ENCODE measurements at places on chromosomes 5 and 9. TPM values are rescaled to one million over a fixed set of nuclear protein-coding genes. Genes with fewer than 3 reads are reported as not detected.

The SLC6A7 gene
- total RNA-seq: not detected

The INSL4 gene
- not detected for total RNA-seq

DNA sequence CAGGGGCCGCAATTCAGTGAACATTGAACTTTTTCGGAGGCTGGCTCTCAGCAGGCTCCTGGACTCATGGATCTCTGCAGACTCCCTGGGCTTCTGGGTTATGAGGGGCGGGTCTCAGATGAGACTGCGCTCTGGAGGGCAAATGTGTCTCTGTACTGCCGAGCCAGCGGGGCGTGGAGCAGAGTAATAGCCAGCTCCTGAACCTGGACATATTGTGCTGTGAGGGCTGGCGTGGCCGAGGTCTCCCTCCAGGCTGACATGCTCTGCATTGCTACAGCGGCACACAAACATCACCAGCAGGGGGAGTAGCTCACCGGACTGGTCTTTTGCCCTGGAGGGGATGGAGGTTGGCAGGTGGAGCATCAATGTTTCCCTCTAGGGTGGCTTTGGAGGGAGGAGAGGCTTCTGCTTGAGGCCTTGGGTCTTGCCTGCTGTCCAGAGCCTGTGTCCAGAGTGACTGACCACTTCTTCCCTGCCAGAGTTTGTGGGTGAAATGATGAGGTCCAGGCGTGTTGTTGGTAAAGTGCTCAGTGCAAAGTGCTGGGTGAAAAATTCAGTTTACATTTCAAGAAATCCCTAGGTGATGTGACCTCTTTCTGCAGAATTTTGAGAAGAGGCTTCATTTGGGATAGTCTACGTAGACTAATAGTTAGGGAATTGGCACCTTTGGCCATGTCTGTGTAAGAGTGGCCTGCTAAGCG is 10.9 kb upstream of the GADD45G start:
- H3K27me3 ChIP-seq: no peaks in the 10 kb centered on the region
- H3K4me3 ChIP-seq: no peak overlapping the region
- no peaks in the 10 kb centered on the region for H3K4me1 ChIP-seq
- no peaks in the 10 kb centered on the region for H3K36me3 ChIP-seq
- H3K27ac ChIP-seq: no peak overlapping the region

DNA sequence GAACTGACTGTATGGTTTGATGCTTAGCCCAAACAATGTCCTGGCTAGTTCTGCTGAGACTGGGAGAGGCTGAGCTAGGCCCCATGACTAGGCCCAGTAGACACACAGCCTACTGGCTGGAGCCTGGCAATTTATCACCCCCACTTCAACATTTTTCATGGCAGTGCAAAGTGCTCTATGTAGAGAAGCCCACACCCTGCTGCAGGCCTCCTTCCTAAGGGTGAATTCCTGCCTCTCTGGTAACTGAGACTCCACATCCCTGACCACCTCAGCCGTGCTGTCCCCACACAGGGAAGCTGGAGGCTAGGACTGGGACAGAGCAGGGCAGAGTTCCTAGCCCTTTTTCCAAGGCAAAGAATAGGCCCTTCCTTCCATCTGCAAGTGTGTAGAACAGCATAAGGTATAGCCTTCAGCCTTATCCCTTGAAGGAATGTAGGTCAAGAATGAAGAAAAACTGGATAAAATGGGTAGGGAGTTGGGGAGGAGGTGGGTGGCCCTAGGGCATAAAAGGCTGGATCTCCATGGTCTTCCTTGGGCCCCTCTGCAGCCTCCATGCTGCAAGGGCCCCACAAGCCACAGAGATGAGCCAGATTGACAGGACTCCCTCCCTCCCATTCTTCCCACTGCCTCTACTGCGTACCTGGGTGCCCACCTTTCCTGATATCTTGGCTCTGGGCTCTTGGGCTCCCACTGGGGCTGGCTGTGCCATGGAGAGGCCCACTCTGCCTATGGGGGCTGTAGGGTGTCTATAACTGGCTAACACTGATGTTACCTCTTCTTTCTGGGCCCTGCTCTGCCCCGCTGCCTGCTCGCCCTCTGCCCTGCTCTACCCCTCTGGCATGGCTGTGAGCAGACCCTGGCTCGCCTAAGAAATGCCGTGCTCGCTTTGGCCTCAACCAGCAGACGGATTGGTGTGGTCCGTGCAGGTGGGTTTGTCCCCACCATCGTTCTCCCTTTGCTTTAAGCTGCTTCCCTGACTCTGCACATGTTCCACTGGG is 29.8 kb downstream of the TCF7 start:
- no peak overlapping the region for H3K27ac ChIP-seq
- DNase-seq: no peak
- H3K4me3 ChIP-seq: no peak overlapping the region
- no peaks in the 10 kb centered on the region for H3K36me3 ChIP-seq
- H3K27me3 ChIP-seq: no peaks in the 10 kb centered on the region

- H3K4me3 ChIP-seq: no peak overlapping the region
- no peaks in the 10 kb centered on the region for H3K4me1 ChIP-seq
- H3K27me3 ChIP-seq: no peaks in the 10 kb centered on the region
- no peak overlapping the region for H3K27ac ChIP-seq
Measured at GRCh38 chr5:4271193-4271592, 675.6 kb downstream of the IRX1 start.

DNA sequence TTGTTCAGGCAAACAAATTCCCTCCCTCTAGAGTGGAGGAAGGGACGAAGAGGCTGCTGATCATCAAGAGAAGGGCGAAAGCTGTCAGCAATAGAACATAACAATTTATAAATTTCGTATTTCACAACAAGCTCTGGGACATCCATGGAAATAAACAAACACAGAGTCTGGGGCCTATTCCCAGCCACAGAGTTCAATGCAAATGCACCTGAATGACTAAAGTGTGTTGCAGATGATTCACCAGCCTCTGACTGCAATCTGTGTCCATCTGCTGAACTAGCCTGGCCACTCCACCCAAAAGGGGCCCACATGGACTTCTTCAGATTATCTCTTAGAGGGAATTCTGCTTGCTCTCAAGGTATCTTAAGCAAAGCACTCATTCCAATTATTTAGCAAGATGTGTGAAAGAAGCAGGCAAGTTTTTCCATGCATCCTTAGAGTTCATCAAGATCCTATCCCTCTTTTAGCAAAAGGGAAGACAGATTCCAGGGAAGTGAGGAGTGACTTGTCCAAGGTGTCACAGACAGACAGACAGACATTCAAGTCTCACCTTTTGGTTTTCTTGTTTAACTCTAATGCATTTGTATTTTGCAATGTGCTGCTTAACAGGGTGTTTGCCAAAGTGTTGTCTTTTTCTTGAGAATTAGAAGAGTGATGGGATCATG is 307.8 kb upstream of the PAPPA start:
- H3K27me3 ChIP-seq: no peaks in the 10 kb centered on the region
- DNase-seq: no peak
- H3K4me1 ChIP-seq: no peaks in the 10 kb centered on the region
- no peak overlapping the region for H3K27ac ChIP-seq
- H3K4me3 ChIP-seq: no peak overlapping the region

- no peaks in the 10 kb centered on the region for H3K4me1 ChIP-seq
- no peak overlapping the region for H3K27ac ChIP-seq
- DNase-seq: no peak
- H3K27me3 ChIP-seq: no peaks in the 10 kb centered on the region
Measured at GRCh38 chr5:72540759-72541438, 33.7 kb upstream of the ZNF366 start.

DNA sequence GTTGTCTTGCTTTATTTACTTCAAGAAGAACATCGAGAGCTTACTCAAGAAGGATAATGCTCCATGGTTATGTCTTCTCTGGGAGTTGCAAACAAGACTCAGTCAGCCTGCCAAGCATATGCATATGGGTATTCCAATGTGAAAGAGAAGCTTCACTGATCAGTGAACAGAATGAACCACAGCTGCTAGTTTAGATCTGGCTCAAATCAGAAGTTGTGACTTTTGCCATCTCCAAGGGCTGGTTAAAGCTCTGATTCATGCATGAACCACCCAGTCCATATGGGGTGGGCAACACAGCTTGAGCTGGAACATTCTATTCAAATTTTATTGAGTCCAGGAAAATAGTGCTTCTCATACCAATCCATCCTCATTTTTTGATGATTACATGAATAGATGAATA is 50.0 kb downstream of the ATPSCKMT start:
- no peaks in the 10 kb centered on the region for H3K4me1 ChIP-seq
- H3K27ac ChIP-seq: no peak overlapping the region
- H3K4me3 ChIP-seq: no peak overlapping the region
- DNase-seq: no peak
- H3K27me3 ChIP-seq: no peaks in the 10 kb centered on the region

- no peak for DNase-seq
- no peaks in the 10 kb centered on the region for H3K4me1 ChIP-seq
- H3K36me3 ChIP-seq: no peaks in the 10 kb centered on the region
- H3K4me3 ChIP-seq: no peak overlapping the region
- H3K27me3 ChIP-seq: no peaks in the 10 kb centered on the region
Measured at GRCh38 chr9:103977163-103977562, 116.9 kb upstream of the SMC2 start.

DNA sequence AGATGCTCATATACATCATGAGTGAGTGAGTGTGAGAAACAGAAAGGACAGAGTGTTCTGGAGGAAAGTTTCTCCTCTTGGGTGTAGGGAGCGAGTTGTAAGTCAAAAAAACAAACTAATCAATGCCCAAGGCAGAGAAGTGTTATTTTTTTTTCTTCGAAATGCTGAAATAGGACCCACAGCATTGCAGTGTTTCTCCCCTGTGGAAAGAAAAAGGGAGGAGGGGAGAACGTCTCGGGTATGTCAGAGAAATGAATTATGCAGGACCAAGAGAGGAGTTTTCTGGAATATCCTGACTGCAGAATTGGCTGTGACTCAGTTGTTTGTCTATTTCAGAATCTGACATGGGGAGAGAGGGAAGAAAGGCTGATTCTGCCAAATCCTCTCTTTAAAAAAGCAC is 337.9 kb upstream of the RFX3 start:
- H3K4me1 ChIP-seq: no peaks in the 10 kb centered on the region
- no peak overlapping the region for H3K27ac ChIP-seq
- H3K4me3 ChIP-seq: no peak overlapping the region
- DNase-seq: no peak
- H3K36me3 ChIP-seq: peaks cover 1% of the 10 kb centered on the region

The SELENOP gene
- total RNA-seq: 219 TPM

DNA sequence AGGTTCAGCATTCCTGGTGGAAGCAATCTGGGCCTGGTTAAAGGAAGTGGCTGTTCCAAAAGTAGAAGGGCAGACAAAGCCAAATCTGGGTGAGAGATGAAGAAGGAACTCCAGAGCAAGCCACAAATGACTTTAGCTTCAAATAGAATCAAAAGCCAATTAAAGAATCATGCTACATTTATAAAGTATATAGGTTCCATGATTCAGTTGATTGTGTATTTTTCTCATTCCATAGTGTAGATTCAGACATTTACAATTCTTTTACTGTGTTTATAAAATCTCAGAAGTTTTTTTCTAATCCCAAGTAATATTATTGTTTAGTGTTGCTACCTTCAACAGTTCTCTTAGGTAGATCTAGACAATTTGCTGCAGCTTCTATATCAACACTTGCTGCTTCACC is 262.0 kb downstream of the PLK2 start:
- DNase-seq: no peak
- no peaks in the 10 kb centered on the region for H3K36me3 ChIP-seq
- no peak overlapping the region for H3K27ac ChIP-seq
- no peak overlapping the region for H3K4me3 ChIP-seq

DNA sequence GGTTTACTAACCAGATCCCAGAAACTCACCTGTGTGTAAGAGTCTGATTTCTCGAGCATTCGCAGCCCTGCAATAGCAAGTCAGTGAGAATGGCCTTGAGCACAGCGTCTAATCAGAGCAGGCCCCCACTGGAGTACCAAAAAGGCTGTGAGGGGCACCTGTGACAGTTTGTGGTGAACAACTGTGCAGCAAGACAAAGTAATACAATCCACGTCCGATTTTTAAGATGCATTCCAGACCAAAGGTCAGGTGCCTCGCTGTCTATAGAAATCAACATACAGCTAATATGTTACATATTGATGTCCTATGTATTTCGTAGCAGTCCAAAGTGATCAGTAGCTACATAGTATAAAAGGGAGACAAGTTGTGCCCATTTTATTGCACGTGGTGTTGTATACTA is 55.7 kb upstream of the BOD1 start:
- H3K27me3 ChIP-seq: no peaks in the 10 kb centered on the region
- no peak overlapping the region for H3K27ac ChIP-seq
- H3K4me3 ChIP-seq: no peak overlapping the region
- H3K36me3 ChIP-seq: no peaks in the 10 kb centered on the region
- no peak for DNase-seq

DNA sequence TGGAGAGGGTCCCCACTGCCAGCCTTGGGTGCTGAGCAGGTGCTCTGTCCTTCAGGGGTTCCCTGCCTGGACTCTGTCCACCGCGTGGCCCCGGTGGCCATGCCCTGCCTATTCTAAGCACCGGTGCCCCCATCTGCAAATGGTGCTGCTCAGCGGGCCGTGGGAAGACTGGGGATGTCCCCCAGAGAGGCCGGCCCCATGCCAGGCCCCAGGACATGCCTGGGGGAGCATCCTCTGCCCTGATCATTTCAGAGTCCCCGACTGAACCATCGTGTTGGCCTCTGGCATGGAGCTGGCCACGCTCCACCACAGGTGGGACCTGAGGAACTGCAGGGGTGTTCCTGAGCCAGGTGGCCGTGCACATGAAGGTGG is 64.7 kb downstream of the RXRA start:
- DNase-seq: no peak
- no peak overlapping the region for H3K27ac ChIP-seq
- H3K4me1 ChIP-seq: no peaks in the 10 kb centered on the region
- no peaks in the 10 kb centered on the region for H3K36me3 ChIP-seq
- no peaks in the 10 kb centered on the region for H3K27me3 ChIP-seq

GRCh38 chr9:132789719-132790118 is 88.4 kb downstream of the AK8 start:
- H3K27ac ChIP-seq: no peak overlapping the region
- H3K36me3 ChIP-seq: no peaks in the 10 kb centered on the region
- H3K4me1 ChIP-seq: no peaks in the 10 kb centered on the region
- no peak for DNase-seq
- no peaks in the 10 kb centered on the region for H3K27me3 ChIP-seq
- no peak overlapping the region for H3K4me3 ChIP-seq

- H3K36me3 ChIP-seq: no peaks in the 10 kb centered on the region
- no peaks in the 10 kb centered on the region for H3K27me3 ChIP-seq
- peak; percentile 33 for DNase-seq
- no peak overlapping the region for H3K4me3 ChIP-seq
- H3K27ac ChIP-seq: no peak overlapping the region
Measured at GRCh38 chr9:98303633-98304125, 48.2 kb upstream of the TBC1D2 start.

DNA sequence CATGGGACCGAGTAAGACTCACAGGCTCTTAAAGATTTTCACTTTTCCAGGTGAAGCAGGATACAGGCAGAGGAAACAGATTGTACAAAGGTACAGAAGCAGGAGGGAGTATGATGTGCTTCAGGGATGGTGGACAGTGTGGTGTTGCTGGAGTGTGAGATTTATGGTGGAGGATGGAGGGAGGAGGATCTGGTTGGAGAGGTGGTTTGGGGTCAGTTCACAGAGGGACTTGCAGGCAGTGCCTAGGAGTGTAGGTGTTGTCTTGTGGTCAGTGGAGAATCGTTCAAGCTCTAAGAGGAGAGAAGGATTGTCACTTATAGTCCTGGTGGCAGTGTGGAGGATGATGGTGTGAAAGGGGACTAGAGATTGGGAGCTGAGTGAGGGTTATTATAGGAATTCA is 11.8 kb downstream of the RALGPS1 start:
- H3K36me3 ChIP-seq: no peaks in the 10 kb centered on the region
- H3K4me1 ChIP-seq: no peaks in the 10 kb centered on the region
- no peaks in the 10 kb centered on the region for H3K27me3 ChIP-seq
- H3K27ac ChIP-seq: no peak overlapping the region
- DNase-seq: no peak

The IL13 gene
- not detected for total RNA-seq
